ENCODE measurements at places on chromosomes 3 and 15.

GRCh38 chr15:61008915-61009314, 220.2 kb downstream of the RORA start:
- no peak for DNase-seq

- DNase-seq, result no peak
Observed at GRCh38 chr15:29518442-29518841, 248.8 kb upstream of the NSMCE3 start.

DNA sequence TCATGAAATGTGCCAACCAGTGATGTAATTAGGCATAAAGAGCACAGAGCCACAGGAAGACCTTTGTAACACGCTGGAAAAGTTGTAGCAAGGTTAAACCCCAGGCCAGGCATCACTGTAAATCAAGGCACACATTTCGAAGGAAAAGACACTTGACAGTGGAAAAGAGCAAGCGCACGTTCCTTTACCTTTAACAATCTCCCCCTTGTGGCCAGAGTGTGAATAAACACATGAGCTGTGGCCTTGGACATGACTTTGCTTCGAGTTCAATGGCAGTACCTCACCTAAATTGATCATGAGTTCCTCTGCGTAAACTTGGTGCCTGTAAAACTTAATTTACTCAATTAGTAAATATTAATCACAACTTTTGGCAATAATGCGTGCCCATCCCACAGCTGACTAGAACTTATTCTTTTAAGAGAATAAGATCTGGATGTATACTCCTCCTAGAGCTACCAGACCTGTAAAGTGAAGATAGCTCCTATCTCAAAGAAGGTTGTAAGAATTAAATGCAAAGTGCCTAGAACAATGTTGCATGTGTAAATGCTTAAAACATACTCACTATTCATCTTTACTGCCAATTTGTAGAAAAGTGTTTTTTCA, 757.0 kb upstream of the NECTIN3 start:
- peak; percentile 19 for DNase-seq

DNA sequence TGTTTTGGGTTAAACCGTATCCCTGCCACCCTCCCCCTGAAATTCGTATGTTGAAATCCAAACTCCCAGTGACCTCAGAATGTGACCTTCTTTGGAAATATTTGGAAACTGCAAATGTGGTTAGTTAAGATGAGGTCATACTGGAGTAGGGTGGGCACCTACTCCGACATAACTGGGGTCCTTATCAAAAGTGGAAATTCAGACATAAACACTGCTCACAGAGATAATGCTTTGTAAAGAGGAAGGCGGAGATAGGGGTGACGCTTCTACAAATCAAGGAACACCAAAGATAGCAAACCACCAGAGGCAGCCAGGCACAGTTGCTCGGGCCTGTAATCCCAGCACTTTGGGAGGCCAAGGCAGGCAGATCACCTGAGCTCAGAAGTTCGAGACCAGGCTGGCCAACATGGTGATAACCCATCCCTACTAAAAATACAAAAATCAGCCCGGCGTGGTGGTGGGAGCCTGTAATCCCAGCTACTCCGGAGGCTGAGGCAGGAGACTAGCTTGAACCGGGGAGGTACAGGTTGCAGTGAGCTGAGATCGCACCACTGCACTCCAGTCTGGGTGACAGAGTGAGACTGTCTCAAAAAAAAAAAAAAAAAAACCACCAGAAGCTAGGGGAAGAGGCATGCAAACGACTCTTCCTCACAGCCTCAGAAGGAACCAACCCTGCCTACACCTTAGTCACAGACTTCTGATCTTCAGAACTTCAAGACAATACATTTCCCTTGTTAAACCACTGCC, 51.1 kb upstream of the CHD2 start:
- peak; percentile 76 for DNase-seq

DNA sequence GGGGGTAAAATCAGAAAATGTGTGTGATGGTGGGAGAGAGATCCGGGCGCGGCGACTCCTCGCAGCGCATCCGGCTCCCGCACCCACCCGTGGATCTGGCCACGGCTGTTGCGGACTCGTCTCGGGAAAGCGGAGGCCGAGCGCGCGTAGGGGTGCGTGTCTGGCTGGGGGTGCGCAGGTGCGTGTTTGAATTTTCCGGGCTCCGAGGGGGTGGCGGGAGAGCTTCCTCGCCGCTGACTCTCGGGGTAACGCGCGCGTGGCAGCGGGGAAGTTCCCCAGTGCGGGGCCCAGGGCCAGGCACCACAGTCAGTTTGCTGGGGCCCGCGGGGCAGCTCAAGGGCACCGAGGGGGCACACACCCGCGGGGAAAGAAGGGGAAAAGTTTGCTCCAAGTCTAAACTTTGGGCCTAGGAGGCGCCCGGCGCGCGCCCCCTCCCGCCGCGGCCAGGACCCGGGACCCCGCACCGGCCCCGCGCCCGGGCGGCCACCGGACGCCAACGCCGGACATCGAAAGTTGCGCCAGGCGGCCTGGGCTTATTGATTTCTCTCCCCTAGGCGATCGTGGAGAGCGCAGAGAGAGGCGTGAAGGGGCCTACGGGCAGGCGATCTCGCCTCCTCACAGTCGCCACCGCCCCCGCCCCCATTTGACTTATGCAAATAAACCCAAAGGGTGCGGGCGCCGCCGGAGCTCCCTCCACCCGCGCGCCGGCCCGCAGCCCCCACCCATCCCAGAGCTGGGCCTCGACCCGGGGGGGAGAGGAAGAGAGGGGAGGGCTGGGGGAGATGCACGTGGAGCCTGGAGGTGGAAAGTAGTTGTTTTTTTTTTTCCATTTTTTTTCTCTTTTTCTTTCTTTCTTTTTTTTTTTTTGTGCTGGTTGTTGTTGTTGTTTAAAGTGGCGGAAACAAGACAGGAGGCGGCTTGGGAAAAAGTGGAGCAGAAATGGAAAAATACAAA, 639 bp downstream of the FOXP1 start:
- peak; percentile 10 for DNase-seq
